Bronchial epithelial cell (primary cell): ENCODE measurements at places on chromosomes 7 and 10.
A peak's percentile ranks its signal among the peaks of the same experiment; 100 is the strongest.

GRCh38 chr7:119281181-119281846 lies 991.7 kb upstream of the KCND2 start:
- no peak for DNase-seq

DNA sequence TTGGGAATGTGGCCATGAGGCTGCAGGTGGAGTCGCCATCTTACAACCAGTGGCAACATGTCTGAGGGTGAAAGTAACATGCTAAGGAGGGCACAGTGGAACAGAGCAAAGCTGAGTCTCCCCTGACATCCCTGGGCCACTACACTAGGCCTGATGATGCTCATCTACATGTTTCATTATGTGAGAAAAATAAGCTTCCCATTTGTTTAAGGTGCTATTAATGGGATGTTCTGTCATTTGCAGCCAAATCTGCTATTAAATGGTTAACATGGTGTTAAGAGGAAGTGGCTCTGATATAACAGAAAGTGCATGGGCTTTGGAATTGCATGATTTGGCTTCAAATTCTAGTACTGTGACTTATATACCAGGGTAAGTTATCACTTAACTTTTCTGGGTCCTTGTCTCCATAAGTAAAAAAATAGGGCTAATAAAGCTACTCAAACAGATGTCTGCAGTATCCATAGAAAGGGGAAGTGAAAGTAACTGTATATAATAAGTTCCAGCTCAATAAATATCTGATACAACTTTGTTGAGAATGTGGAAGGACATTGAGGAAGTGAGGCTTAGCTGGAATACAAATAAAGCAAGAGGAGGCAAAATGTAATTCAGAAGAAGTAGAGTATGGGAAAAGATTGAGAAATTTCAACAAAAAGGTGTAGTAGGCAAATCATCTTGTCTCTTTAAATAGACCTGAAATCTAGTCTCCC lies 158.9 kb downstream of the RTKN2 start:
- no peak for DNase-seq

DNA sequence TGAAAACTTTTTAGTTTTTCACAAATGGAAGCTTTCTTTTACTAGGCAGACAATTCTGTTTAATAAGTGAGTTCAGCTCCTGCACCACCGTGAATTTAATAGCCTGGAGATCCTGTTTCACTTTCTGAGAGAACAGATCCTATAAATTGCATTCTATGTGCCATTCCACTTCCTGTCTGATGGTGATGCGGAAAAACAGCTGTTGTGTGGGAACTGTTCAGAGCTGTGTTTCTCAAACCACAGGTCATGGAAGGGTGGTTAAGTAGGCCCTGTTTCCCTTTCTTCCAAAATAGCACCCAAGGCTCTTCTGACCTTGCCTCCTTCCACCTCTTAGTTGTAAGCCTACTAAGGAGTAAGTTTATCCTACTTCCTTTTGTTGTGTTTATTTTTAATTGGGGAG lies 97.2 kb upstream of the DKK1 start:
- peak; percentile 29 for DNase-seq

DNA sequence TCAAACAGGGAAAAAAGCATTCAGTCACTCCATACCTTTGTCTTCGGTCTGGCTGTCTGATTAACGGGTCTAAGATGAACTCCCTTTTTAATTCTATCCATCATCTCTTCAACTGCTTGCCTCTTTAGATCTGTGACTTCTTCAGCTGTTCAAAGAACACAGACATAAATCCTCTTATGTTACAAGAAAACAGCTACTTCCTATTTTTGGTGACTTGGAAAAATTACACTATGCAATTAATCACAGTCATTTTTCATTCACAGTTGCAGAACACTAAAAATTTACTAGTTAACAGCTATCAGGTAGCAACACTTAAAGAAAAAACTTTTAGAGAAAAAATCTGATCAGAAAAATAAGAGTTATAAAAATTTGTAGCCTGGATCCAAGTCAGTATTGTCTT lies 66.0 kb downstream of the ENO4 start:
- no peak for DNase-seq

- DNase-seq = peak; percentile 55
These were observed 461.4 kb downstream of the GRM8 start for GRCh38 chr7:126791306-126791705.

GRCh38 chr7:12567015-12567414 lies 3.5 kb upstream of the SCIN start:
- no peak for DNase-seq

GRCh38 chr10:131077031-131077430 lies 234.5 kb downstream of the TCERG1L start:
- no peak for DNase-seq

DNA sequence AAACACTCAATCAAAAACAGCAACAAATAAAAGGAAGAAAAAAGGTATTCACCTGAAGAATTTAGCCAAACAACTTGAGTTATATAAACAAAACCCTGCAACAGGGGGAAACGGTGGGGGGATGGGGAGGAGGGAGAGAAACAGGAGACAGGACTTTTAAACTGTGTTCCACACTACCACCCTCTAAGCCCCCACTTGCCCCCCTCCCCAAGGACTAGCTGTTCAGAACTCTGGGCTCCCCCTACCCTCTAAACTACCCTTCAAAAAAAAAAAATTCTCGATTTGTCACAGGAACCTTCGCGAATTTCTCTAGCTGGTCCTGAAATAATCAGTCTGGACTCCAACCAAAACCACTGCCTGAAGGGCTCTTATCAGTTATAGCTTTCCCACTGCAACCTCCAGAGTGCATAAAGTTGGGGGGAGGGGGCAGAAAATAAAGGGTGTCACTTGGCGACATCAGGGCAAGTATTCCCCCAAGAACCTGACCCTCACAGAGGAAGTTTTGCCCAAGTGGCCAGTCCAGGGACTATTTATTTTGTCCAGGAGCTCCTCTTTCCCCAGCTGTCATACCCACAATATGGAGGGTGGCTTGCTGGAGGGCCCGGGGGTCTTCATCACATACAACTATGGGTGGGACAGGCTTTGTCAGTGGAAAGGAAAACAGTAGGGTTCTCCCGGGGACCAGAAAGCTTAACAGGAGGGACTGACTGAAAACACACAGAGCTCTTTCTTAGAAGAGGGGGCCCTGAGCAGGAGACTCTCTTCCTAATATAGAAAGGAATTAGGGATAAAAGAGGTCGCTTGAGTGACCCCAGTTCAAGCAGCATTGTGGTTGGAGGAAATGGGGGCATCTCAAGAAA lies 1.3 kb downstream of the UBE2H start:
- DNase-seq = no peak

- no peak for DNase-seq
These were observed 130.1 kb downstream of the TCERG1L start for GRCh38 chr10:131181456-131181855.

- DNase-seq = no peak
These were observed 26.8 kb upstream of the GRID1 start for GRCh38 chr10:86393362-86393761.

- DNase-seq = no peak
These were observed 112.2 kb upstream of the GALNT17 start for GRCh38 chr7:71019706-71020105.

DNA sequence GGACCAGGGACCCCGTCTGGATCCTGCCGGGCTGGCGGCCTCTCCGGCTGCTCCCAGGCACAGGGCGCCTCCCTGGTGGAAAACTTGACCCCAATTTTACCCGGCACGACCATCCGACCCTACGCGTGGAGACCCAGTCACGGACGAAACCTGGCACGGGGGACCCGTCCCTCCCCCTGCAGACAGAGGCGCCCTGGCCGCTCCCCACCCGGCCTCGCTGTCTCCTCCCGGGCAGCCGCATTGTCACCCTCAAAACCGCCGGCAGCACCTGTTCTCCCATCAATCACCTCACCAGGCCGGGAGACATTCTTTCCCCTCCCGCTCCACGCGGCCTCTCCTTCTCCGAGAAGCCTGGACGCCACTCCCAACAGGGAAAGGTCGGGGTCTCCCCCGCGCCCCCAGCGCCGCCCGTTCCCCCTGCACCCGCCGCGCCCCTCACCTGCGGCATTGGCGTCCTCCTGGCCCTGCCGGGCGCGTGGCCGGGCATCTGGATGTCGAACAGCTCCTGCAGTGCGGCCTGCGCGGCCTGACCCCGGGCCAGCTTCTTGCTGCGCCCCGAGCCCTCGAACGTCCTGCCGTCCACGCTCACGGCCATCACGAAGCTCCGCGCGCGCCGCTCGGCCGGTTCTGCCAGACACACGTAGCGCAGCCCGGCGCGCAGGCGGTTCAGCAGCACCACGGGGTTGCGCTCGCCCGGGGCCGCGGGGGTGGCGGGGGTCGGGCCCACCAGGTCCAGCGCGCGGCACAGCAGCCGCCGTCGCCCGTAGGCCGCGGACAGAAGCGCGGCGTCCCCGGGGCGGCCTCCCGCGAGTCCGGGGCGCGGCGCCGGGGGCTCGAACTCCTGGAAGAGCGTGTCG lies 306.6 kb downstream of the WDR37 start:
- no peak for DNase-seq

DNA sequence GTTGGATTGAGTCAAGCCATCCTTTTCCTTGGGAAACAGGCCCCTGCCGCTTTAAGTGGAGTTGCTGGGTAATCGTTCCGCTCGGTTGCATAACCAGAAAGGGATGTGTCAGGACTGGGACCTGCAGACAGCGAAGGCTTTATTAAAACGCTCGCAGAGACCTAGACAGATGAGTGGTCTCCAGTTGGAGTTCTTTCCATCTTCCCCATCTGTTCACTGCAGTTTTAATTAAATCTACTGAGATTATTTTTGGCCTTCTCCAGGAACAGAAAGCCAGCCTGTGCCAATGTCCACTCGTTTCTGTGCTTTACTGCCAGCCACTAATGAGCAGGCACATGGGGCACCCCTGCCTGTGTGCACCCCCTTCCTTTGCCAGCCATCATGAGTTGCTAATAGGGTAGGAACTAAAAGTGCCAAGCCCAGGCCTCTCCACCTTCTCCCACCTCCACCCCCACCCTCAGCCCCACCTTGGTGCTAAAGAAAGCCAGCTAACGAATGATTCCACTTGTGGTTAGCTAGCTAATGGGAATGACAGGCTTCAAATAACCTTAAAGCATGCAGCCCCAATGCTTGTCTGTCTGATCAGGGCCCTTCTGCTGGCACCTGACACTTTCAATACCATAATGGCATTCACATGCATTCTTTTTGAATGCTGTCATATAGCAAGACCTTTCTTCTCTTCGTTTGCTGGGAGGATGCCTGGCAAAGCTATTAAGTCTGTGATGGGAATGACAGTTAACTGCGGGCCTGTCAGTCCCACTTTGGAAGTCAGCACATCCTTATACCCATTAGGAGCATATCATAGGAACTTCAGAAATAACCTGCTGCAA lies 556.8 kb upstream of the GALNT17 start:
- peak; percentile 80 for DNase-seq

- DNase-seq = peak; percentile 96
These were observed 61.9 kb downstream of the TES start for GRCh38 chr7:116271963-116272886.

DNA sequence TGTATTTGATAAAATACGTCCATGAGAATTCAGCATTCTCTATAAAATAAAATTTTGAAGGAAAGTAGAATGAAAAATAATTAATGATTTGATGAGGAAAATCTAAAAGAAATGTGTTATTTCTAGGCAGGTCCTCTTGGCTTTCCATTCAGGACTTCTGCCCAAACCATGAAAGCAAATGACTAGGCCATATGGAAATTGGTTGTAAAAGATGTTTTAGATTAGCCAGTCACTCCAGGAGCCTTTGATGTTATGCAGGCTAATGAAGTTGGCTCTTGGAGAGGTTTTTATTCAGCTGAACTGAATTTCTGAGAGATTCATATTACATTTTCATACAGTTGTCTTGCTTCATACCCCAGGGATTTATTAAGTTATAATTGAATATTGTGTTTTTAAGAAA lies 452.8 kb downstream of the SDK1 start:
- no peak for DNase-seq

DNA sequence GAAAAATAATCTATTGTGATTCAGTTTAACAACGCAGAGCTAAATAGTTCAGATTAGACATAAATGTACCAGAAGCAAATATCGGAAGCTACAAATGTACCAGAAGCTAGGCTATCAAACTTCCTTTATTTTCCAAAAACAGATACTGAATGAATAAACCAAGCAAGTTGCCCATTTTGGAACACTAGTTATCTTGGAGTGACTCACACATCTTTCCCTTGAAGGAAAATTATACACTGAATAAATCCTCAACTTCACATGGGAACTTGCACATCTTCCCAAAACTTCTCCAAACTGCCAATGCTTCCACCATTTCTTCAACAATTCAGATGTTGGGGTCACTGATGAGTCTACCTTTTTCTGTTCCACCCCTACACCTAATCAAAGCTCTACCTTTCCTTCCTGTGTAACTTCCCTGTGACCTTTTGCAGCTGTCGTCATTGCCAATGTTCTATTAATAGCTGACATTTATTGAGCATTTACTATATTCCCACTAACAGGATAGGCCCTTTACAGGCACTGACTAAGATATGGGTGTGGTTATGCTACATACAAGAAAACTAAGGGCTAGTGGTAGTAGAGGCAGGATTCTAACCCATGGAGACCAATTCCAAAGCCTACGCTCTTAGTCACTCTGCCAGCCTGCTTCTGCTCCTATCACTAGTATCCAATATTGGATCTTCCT lies 22.7 kb downstream of the RELN start:
- no peak for DNase-seq

- no peak for DNase-seq
These were observed 12.7 kb downstream of the TMEM120A start for GRCh38 chr7:75981453-75982305.

DNA sequence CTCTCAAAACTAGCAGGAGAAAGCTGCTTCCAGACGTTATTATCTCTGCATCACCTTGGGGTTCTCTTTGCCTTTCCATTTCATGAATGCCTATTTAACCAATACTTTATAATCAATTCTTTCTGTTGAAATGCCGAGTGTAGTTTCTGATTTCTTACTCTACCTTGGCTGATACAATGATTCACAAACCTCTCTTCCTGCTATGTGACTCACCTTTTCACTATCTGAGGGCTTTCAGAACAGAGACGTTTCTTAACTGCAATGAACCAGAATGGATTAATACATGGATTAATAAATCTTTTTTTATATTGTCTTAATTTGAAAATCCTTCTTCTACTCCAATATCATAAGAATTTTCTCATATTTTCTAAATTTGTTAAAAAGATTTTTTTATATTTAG lies 46.4 kb upstream of the ZNF746 start:
- DNase-seq = peak; percentile 70

- DNase-seq = no peak
These were observed 710.1 kb downstream of the PARD3 start for GRCh38 chr10:34104829-34105572.

- peak; percentile 98 for DNase-seq
These were observed 18.0 kb downstream of the MACC1 start for GRCh38 chr7:20199015-20199737.

DNA sequence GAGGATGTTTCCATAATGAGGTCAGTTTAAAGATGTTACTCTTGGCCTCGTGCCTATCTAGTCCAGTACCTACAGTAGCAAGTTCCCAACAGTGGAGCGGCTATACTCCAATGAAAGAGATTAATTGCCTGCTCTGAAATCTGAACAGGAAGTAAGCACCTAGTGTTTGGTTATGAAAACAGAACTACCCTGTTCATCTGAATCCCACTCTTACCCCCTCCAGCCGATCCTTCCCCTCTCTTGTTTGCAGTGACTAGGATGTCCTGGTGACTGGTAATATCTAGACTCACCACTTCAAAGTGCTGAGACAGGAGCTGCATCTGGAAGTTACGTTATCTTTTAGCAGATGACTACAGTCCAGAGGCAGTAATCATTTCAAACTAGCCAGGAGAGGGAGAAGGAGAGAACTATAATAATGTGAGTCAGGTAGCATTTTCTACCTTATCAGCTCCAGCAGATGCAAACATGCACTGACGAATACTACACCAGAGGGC lies 666.7 kb upstream of the NRP1 start:
- DNase-seq = peak; percentile 38

GRCh38 chr7:74344132-74344496 lies 54.9 kb downstream of the CLIP2 start:
- peak; percentile 16 for DNase-seq

GRCh38 chr7:106346678-106347217 lies 62.0 kb upstream of the NAMPT start:
- DNase-seq = peak; percentile 95
